NCI-H146 (cell line): ENCODE measurements at places on chromosomes 1 and 21.
A peak's percentile ranks its signal among the peaks of the same experiment; 100 is the strongest.

DNA sequence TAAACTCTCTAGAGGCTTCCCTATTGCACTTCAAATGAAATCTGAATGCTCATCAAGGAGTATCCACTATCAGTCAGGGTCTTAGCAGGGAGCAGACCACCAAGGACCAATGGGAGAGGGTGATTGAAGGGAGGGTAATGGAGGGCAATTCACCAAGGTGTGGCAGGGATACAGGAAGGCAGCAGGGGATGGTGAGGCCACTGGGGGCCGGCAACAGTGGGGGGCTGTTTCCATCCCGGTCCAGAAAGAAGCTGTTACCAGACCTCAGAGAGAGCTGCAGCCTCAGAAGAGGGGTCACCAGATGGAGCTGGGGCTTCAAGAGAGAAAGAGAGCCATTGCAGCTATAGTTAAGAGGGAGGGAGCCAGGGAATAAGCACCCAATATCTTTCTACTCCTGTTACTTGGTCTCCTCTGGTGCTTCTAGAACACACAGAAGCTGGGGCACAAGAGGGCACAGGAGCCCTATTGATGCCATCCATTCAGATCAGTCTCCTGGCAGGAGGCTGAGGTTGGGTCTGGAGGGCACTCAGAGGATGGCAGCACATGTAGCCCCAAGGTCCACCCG, 417.6 kb downstream of the PTPRU start:
- no peak for DNase-seq

- no peak for DNase-seq
Observed at GRCh38 chr1:199817266-199817665, 210.2 kb upstream of the NR5A2 start.

DNA sequence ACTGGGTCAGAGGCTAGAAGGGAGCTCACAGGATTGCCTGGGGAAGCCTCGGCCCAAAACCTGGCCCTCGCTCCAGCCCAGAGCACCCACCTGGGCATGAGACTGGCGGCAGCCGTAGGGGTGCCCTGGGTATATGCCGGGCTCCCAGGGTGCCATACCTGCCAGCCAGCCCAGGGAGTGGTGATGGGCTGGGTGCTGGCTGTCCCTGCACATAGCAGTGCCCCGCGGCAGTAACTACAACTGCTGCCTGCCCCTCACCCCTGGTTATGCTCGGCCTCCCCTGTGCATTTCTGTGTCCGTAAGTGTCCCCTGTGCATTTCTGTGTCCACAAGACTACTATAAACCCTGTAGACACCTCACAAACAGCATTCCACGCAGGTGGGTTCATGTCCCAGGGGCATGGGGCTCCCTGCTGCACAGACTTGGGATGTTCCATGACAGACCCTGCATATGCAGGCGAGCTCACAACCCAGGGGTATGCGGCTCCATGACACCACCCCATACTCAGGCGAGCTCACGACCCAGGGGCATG, 5.8 kb upstream of the SPATC1L start:
- no peak for DNase-seq

DNA sequence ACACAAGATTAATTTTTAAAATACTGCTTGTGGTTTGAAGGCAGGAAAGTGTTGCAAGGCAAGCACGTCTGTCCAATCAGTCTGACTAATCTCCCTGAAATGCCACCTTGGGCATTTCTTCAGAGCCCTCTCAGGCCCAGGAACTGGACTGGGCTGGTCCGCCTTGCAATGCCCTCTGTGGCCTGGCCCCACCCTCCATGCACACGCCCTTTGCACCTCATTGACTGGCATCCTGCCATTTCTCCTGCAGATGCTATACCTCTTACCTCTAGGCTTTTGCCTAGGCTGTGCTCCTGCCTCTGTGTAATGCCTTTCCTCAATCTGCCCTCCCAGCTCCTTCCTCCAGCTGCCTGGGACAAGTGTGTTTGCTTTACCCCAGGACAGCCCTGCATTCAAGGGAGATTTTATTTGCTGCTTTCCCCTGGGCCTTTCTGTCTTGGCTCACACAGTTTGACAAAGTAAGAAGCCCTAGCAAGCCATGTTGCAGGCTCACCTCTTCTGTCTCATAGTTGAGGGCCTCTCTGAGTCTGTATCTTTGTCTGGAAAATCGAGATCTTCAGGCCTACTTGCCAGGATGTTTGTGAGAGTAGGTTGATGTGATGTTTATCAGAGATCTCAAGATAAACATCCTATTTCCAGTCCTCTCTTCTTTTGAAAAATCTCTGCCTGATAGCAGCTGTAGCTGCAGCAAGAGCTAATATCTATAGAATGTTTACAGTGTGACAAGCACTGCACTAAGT, 149.2 kb upstream of the JUN start:
- DNase-seq, result peak; percentile 74

- no peak for DNase-seq
Observed at GRCh38 chr21:43938751-43939442, 73.2 kb upstream of the TRAPPC10 start.

DNA sequence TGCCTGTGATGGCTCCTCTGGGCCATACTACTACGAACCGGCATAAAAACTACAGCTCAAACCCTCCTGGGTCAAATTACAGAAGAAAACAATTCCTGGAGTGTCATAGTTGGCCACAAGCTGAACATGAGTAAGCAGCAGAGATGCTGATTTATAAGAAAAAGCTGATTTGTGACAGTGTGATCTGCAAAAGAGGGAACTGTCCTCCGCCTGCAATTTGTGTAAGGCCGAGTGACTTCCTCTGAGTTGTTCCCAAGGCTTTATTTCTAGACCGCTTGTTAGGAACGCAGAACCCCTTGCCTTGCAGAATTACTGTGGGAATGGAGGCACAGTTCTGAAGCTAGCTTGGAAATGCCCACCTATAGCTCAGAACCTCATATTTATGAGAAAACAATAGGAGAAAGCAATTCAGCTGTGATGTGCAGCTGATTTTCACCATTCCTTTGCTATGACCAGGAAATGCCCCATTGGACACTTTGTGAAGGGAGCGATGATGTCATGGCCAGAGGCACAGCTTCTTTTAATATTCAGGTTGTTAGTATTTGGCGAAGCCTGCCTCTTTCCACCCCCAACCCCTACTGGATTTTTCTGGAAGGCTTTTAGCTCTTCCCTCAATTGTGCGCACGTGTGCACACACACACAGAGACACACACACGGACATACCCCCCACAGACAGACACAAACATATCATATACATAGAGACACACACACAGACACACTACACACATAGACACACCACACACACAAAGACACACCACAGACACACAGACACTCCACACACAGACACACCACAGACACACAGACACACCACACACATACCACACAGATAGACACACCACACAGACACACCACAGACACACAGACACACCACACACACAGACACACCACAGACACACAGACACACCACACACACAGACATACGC, 47.6 kb downstream of the IER5 start:
- DNase-seq, result no peak

DNA sequence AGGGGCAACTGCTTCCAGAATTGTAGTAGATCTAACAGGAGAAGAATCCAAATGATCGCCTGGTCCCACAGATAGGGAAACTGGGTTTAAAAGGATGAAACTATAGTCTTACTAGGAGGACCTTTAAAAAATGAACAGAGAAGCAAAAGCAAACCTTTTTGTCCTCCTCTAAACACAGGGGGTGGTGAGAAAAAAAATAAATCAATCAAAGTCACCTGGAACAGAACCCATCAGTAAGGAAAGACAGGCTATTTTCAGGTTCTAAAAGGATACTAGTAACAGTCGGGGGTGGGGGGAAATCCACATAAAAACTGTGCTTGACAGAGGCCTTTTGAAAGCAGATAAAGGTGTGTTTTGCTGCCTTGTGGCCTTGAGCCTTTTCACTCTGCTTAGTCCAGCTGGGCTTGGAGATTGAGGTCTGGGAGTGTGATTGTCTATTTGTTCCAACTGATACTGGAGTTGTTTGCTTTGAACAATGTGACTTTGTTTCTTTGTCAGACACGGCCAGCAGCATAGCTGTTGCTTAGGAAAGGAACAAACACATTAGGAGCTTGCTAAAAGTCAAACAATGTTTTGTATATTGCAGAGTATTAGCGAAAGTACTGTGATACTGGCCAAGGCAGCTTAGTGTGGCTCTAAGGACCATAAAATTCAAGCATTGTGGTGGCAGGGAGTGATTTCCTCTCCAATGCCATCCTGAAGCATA, 141.1 kb upstream of the IRF2BP2 start:
- DNase-seq, result peak; percentile 83

DNA sequence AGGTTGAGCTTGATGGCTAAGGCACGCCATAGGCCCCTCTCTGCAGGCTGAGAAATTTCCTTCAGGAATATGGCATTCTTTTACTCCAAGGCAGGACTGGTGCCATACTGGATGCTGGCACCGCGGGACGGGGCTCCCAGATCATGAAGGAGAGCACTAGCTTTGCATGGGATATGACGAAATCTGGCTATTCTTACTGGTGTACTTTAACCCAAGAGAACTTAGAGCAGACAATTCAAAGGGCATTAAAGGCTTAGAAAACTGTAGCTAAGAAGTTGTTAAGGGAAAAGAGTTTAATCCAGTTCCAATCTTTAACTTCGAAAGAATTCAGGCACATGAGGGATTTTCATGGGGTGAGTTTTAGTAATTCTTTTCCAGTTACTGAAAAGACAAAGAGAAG, 204.4 kb upstream of the ESRRG start:
- DNase-seq, result no peak

DNA sequence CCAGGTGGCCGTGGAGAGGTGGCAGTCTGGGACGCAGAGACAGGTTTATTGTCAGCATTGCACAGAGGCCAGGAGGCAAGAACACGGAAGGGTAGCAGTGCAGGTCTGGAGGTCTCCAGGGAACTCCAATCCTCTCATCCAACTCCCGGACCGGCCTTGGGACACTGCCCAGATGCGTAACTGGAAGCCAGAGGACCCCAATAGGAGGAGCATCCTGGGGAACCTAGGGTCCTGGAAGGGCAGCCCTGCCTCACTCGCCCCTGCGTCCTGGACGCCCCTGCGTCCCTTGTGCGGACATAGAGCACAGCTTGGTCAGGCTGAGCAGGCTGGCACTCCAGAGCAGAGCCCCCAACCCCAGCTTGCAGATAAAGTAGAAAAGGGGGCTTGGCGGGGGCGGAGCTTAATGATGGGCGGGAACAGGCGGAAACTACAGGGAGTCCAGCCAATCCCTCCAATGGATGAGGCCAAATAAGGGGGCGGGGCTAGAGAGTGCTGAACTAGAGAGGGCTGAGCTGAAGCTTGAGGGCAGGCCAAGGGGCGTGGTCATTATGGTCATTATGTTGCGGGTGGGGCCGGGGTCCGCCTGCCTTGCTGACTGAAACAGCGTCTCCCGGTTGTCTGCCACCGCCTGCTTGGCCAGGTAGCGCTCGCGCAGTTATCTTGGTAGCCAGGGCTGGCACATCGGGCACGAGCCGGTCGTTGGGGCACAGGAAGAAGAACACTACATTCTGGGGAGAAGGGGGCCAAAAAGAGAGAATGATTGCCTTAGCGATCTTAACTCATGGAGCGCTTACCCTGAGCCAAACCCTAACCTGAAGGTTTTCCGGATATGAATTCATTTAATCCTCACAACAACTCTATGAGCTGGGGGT, 3.7 kb upstream of the ARHGEF19 start:
- peak; percentile 87 for DNase-seq

DNA sequence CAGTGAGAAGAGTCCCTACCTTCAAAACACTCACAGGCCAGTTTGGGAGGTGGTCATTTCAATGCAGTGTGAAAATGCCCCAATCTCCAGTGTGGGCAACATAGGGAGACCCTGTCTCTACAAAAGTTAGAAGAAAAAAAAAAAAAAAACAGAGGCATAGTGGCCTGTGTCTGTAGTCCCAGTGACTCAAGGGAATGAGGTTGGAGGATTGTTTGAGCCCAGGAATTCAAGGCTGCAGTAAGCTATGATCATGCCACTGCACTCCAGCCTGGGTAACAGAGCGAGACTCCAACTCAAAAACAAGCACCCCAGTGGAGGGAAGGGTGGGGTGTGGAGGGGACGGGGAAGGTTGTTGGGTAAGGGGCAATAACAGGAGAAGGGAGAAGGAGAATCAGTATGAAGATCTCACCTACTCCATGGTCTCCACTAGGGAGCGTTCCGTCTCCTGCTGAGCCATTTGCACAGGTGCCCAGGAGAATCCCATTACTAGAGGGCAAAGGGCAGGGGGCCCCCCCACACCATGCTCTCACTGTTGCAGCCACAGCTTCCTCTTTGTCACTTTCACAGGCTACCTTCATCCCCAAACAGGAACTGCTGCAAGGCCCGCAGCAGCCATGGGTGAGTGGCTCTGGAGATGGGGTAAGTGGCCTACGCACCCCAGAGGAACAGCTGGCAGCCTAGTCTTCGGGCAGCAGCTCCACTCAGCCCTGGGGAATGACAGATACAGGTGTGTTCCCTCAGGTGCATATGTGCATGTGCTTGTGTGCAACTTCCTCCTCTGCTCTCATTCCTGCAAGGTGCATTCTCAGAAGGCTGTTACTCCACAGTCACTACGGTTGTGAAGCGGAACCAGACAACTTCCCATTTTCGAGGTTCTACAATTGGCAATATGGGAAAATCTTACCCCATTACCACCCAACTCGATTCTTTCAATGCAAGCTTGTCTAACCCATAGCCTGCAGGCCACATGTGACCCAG, 87.9 kb upstream of the LYST start:
- DNase-seq, result peak; percentile 30

DNA sequence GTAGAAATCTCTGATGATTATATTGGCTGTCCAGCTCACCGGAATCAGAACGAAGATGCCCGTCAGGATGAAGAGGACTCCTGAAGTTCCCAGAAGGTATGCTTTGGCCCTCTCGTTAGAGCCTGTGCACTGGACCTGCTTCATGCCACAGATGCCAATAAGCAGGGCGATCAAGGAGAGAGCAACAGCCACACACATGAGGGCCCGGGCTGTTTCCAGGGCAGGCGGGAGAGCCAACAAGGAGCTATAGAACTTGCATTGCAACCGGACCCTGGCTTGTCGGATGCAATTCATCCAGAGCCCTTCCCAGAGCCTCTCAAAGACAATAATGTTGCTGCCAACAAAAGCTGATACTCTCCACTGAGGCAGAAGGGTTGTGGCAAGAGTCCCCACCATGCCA, 434 bp downstream of the CLDN17 start:
- DNase-seq, result no peak

DNA sequence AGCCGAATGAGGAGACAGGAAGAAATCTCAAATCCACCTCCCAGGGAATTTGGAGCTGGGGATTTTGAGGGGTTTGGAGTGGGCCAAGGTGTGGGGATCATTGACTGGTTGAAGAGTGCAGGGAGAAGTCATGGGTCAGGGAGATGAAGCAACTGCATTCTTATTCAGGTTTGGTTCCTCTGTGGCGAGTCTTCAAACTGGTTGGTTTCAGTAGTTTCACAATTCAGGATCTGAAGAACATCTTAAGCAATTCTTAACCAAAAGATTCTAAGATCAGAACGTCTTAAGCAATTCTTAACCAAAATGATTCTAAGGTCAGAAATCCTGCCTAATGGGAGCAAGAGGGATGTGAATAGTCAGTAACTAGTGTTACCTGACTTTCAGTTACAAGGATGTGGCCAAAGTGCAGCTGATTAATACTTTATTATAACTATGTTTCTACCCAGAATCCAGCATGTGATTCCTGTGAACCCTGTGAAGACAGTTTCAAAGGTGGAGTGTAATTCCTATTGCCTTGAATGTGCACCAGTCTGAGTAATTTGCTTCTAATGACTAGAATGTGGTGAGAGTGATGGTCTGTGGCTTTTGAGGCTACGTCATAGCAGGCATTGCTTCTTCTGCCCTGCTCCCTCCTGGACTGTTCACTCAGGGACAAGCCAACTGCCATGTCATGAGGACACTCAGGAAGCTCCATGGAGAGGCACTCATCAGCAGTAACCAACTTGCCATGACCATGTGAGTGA, 61.2 kb downstream of the OLFML3 start:
- no peak for DNase-seq

GRCh38 chr1:41915786-41916571, 2.7 kb downstream of the HIVEP3 start:
- DNase-seq, result peak; percentile 23
